ENCODE measurements at places on chromosomes 4 and X.
A peak's percentile ranks its signal among the peaks of the same experiment; 100 is the strongest.

DNA sequence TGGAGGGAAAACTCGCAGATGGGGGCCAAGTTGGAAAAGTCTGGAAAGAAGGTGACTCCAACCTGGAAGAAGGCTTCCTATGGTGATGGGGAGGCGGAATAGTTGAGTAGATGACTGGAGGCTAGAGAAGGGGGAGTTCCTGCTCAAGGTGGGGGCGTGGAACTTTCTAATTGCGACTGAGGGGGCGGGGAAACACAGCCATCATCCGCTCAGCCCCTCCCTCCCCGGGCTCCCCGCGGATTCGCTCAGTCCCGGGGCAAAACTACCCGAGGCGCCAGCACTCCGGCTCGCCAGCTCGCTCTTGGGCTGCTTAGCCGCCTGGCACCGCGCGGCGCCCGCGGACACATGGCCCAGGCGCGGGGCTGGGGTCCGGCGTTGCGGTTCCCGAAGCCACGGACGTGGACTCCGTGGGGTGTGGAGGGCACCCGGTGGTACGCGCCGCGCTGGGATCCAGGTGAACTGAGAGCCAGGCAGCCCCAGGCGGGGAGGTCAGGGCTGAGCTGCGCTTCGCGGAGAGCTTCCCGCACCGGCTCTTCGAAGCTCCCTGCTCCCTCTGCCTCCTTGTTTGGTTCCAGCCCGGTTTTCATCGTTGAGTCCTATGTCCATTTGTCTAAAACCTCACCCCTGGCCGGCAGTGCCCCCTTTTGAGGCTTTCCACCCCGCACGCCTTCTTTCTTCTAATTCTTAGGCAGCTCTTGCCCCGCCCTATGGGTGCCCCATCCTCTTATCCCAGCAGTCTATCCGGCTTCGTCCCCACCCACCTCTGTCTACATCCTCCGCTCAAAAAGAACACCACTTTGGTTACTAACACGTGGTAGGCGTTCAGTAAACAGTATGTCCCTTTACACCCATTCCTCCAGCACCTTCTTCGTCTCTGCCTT, 38.9 kb downstream of the STARD8 start:
- no peak for DNase-seq

- DNase-seq: peak; percentile 90
These were observed 118.0 kb upstream of the WDFY3 start for GRCh38 chr4:85084371-85085094.

GRCh38 chr4:10089346-10089745, 27.3 kb downstream of the WDR1 start:
- no peak for DNase-seq

GRCh38 chrX:270848-271367, 10.3 kb upstream of the PLCXD1 start:
- no peak for DNase-seq

DNA sequence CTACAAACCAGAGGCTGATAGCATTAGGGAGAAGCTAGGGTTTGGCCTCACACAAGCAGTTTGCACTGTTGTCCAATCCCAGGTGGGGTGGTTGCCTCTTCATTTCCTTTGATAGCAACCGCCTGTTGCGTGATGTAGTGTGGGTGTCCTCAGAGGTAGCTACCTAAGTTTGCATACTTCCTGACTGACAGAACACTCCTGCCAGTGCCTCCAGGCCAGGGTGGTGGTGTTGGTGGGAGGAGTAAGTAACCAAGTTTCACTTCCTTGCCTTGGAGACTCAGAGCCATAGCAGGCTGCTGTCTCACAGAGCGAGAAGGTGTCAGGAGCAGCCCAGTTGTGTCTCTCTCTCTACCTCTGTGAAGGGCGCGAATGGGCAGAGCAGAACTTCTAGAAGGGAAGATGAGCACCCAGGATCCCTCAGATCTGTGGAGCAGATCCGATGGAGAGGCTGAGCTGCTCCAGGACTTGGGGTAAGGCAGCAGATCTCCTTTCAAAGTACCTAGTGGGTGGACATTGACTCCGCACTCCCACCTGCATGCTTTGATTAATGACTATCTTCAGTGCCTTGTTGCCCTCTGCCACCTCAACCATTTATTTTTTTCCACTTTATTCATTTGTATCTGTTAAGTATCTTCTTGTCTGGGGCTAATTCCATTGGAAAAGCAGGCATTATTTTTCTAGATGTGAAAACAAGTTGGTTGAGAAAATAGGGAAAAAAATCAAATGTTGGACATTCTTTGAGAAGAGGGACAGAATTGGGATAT, at the start of gene DAPP1:
Gene DAPP1 (plus strand): TSS at position 283 of the 764 bp plus-strand sequence. CDS start 87 bp downstream, at position 370.
- no peak for DNase-seq

GRCh38 chr4:148025981-148026380, 294.1 kb downstream of the ARHGAP10 start:
- peak; percentile 84 for DNase-seq

DNA sequence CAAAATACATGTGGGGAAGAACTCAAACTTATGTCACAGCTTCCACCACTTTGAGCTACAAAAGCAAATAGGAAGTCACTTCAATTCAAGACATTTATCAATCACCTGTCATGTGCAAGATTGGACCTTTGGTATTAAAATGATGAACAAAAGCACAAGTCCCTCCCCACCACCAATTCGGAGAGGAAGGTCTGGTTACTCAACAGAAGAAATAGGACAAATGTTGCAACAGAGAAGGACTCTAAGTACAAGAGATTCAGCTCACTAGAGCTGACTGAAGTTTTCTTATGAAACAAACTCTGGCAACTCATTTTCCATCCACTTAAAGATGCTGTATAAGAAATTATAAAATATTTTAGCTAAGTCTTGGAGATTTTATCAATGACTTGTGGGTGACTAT, 16.0 kb upstream of the MMRN1 start:
- DNase-seq: peak; percentile 69

GRCh38 chr4:147790412-147790811, 58.5 kb downstream of the ARHGAP10 start:
- no peak for DNase-seq

DNA sequence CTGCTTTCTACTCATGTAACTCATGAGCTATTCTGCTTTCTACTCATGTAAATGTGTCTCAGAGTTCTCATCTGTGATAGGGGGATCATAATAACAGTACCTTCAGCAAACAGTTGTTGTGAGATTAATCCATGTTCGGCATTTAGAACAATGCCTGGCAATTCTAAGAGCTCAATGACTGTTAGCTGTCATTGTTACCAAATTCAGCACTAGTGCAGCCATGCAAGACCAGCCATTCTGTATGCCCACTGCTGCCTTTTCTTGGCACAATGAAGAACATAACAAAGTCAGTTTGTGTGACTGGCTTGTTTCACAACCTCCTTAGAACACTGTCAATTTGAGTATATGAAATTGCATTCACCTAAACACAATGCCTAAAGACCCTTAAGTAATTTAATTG, 163.2 kb downstream of the ANK2 start:
- no peak for DNase-seq

GRCh38 chr4:2817137-2817536, 24.3 kb downstream of the SH3BP2 start:
- no peak for DNase-seq

DNA sequence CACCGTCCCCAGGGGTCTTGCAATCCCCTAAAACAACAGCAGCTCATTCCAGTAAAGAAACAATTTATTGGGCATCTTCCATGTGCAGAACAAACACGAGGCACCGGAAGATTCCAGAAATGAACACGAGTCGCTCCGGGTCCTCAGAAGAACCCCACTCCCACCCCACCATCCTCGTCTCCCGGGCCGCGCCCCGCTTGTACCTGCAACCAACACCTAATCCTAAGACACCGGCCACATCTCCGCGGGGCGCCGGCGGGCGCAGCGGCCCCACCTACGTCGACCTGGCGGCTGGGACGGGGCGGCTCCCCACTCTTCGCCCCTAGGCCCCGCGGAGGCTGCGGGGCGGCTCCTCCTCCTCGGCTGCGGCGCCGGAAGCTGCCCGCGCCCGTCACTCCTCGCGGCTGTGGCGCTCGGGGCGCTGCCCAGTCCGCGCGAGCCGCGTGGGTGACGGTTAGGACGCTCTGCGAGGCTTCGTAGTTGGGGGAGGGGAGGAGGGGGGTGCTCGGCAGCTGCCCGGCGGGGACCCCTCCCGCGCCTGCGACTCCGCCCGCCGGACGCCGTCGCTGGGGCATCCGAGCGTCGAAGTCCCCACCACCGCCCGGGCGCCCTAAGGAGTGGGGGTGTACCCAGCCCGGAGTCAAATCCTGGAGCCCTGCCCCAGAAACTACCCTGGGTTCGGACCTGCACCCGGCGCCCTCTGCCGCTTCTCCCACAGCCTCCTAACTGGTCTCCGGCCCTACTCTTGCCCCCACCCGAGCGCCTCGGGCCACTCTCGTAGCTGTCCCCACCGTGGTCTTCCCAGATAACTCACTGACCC, at the start of gene CCDC158:
Gene CCDC158 (minus strand): TSS at position 380 of the 820 bp plus-strand sequence. CDS start 17,934 bp downstream, outside the sequence.
- peak; percentile 36 for DNase-seq

- DNase-seq: no peak
These were observed 188.0 kb upstream of the RBPJ start for GRCh38 chr4:26132858-26133257.

- DNase-seq: peak; percentile 42
These were observed 8.3 kb upstream of the MAP7D3 start for GRCh38 chrX:136259543-136259942.

DNA sequence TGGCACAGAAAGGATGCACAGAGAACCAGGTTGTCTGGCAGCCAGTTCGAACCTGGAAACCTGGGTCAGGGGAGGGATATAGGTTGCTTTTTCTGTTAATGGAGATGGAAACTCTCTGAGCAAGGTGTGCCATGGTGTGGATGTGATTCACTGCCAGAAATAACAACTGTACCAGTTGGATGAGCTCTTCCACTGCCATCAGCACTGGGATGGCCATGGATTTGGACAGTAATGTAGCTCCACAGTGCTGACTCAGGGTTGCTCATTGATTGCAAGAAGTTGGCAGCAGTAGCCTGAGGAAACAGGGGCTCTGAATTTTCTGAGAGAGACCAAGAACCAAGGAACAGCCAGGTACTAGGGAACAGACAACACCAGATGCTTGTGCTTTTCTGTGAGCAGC, 33.8 kb downstream of the PNMA5 start:
- DNase-seq: no peak

DNA sequence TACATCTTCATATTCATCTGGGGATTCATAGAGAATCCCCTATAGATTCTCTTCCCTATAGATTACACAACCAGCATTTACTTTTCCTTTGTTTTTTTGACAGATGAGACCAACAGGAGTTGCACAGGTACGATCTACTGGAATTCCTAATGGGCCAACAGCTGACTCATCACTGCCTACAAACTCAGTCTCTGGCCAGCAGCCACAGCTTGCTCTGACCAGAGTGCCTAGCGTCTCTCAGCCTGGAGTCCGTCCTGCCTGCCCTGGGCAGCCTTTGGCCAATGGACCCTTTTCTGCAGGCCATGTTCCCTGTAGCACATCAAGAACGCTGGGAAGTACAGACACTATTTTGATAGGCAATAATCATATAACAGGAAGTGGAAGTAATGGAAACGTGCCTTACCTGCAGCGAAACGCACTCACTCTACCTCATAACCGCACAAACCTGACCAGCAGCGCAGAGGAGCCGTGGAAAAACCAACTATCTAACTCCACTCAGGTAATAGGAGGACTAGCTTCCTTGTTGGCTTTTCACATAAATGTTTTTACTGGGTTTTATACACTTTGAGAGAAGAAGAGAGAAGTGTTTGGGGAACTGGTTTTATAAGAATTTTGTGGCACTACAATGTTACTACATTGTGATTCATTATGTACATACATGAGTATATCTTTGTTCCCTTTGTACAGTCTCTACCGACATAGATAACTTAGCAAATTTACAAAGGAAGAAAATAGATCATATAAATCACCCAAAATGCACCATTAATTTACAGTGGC, 137.2 kb downstream of the DIPK2B start:
- DNase-seq: no peak
